ENCODE measurements at places on chromosomes 6 and 20.

- DNase-seq = peak; percentile 17
Observed at GRCh38 chr6:26158581-26159356, 71.5 kb downstream of the HFE start.

DNA sequence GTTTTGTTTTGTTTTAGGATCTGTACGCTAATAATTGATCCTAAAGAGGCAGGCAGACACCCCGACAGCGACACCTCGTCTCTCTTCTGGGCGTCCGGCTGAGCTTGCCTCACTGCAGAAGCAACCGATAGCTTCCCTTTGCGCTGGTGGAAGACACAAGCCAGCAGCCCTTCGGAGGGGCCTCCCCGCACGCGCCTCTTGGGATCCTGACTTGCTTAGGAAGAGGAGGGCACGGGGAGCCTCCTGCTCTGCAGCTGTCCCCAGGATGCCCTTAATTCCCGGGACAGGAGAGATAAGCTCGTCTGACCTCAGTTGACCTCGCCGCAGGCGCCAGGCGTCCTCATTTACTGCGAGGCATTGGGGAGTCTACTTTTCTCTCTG, 94.0 kb downstream of the CD83 start:
- DNase-seq = no peak

DNA sequence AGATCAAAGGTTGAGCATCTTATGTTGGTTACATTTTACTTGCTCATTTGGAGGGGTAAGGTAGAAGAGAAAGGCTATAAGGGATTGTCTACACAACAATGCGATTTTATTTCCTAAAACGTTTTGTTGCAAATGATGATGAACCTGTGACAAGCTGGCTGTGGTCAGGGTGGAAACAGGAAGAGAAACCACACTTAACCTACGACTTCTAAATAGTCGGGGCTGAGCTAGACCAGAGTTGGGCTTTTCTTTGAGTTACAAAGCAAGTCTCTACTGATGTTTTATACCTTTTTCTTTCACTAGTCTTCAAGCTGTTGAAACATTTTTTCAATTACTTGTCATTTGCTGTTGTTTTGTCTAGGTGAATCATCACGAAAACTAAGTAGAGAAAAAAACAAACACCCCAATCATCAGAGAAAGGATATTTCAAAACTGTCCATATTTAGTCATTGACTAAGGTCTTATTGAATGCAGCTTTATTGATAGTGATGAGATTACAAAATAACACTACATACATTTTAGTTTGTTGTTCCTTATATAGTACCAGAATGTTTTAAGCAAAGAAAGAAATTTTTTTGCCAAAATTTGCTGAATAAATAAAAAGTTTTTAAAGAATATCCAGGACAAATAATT, 18.0 kb downstream of the KLHL31 start:
- no peak for DNase-seq

DNA sequence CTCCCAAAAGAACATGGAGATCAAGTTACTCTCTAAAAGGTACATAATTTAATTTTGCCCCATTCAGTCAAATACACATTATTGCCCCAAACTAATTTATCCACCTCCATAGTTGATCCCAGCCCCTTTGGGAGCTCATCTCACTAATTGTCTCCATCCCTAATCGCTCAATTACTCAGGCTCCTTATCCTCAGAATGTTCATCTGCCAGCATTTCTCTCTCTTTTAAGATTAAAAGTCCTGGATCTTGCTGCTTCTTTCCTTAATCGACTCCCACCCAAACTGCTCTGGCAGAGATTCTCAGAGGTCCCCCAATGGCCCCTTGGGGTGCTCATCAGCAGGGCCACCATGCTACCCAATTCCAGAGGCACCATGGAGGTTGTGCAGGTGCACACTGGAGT, 18.4 kb upstream of the NNAT start:
- no peak for DNase-seq

DNA sequence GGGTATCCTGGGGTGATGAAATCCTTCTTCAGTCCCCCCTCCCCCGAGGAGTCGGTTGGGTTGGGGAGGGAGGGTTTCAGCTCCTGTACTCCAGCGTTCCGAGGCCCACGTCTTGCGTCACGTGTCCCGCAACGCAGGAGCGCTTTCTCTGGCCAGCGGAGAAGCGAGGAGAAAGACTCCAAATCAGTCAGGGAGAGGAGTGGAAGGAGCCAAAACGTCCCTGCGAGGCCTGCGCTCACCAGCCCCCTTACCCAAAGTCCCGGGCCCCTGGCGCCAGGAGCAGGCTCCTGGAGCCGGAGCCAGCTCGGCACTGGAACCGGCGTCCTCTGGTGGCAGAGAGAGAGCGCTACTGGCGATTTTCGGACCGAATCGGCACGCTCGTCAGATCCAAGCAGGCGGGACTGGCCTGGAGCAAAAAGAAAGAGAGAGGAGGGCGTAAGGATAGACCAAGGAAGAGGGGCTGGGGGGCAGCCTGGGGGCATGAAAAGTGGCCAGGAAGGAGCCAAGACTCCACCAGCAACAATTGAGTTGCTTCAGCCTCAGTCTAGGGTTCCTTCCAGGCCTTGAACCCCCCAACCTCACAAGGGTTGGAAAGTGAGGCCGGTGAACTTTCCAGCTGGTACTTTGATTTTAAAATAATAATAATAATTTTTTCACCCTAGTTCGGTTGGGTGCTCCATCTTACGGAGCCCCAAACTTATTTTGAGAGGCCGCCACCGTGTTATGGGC, at the start of gene GNAS:
Gene GNAS (plus strand): TSS at position 174 of the 729 bp plus-strand sequence.
- DNase-seq = no peak

All from stimulated activated CD4-positive, alpha-beta T cell treated with anti-CD3 and anti-CD28 coated beads, TNF-alpha, amount 100 ng/mL, for 1 hour (primary cell).